Right forelimb (tissue), 1 donor: ENCODE measurements at places on chromosomes 7 and 10.

GRCh38 chr10:103105462-103105861 lies 87.6 kb downstream of the NT5C2 start:
- no peak for DNase-seq

- DNase-seq, result no peak
Measured at GRCh38 chr10:14123139-14123538, 207.6 kb downstream of the FRMD4A start.

DNA sequence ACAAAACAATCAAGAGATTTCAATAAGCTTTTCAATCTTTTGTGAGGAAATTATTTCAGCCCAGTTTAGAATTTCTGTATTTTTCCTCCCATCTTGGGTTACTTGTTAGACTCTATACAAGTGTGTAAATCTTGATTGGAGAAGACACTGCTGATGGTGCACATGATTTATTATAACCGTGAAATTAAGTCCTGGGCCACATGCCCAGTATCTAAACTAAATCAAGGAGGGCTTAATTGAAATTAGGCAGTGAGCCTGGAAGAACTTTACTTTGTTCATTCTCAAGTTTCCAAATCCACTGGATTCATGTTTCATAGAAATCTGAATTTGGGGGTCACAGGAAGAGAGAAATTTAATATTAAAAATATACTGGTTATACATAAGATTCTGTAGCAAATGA lies 44.5 kb downstream of the CSTF2T start:
- no peak for DNase-seq

GRCh38 chr10:64175271-64175962 lies 654.2 kb downstream of the REEP3 start:
- no peak for DNase-seq

GRCh38 chr7:12715372-12716133 lies 28.1 kb downstream of the ARL4A start:
- DNase-seq, result peak; percentile 75

DNA sequence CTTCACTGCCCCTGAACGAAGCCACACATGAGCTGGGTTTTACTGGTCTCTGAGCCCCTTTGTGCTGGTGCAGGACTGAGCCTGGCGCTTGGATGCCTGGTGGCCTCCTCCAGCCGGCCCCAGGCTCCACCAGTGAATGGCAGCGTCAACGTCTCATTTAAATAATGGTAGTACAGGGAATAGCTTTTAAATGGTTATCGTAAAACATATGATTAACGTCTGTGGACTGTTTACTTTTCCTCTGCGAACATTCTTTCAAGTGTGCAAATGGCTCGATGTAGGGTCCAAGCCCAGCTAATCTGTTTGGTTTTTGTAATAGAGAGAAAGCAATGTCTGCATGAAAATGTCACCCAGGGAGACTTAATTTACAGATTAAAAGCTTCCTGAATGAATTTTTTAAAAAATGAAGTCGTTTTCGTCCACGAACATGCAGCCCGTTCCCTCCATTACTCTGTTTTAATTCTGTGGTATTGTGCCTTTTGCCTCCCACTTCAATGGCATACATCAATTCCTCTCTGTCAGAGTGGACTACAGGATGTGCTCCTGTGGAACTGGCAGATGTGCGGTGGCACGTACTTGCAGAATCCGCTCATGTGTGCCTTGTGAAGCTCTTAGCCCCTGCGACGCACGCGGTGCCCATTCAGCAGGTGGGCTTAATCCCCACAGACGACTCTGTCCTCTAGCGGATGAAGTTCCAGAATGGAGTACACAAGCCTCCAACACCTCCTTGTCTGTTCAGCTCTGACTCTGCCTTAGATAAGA lies 192.7 kb downstream of the TCF7L2 start:
- DNase-seq, result peak; percentile 18
